Adrenal gland (tissue), 19 donors: ENCODE measurements at places on chromosomes 7 and 10. TPM values are rescaled to one million over a fixed set of nuclear protein-coding genes. Genes with fewer than 3 reads are reported as not detected.

The NKX2-3 gene
- 0.03 TPM for polyA plus RNA-seq

The PRR15 gene
- polyA plus RNA-seq: 0.31 TPM

The AKR1D1 gene
- 0.31 TPM for polyA plus RNA-seq

The RADIL gene
- 5.2 TPM for polyA plus RNA-seq

The SVIL gene
- 6.7 TPM for polyA plus RNA-seq

The SORCS1 gene
- 2.8 TPM for polyA plus RNA-seq

The IL6 gene
- 15.7 TPM for polyA plus RNA-seq

The MSRB2 gene
- polyA plus RNA-seq: 50.0 TPM

- no peak for DNase-seq
- no peak overlapping the region for H3K27ac ChIP-seq
- no peak overlapping the region for H3K4me3 ChIP-seq
These were observed 68.5 kb downstream of the LRRN3 start for GRCh38 chr7:111159426-111159825.

DNA sequence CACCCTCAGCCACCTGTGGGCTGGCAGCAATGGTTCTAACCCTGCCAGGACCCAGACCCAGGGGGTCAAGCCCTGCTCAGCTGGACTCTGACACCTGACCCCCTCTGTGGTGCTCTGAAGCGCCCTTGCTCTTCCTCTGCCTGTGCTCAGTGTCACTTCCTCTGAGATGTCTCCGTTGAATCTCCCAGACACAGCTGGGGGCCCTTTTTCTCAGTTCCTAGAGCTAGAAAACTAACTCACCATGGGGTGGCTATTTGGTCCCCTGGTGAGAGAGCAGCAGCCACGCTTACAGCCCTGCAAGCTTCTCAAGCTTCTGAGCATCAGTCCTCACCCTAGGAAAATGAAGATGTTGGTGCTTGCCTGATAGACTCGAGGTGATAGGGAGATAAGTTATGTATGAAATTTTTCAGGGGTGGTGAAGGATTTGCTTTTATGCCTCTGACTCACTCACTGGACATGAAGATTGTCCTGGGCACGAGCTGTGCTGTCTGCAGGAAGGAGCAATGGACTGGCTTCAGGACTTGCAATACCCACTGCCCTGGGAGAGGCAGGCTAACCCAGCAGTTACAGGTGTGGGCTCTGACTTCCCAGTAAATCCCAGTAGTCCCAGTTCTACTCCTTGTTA, 29.6 kb downstream of the COL13A1 start:
- no peak overlapping the region for H3K27ac ChIP-seq
- H3K27me3 ChIP-seq: no peaks in the 10 kb centered on the region
- no peaks in the 10 kb centered on the region for H3K4me1 ChIP-seq
- H3K4me3 ChIP-seq: no peak overlapping the region
- DNase-seq: no peak

GRCh38 chr10:71647526-71648253, 71.9 kb downstream of the C10orf105 start:
- H3K4me3 ChIP-seq: no peak overlapping the region
- H3K27ac ChIP-seq: no peak overlapping the region
- no peaks in the 10 kb centered on the region for H3K27me3 ChIP-seq
- no peak for DNase-seq
- no peaks in the 10 kb centered on the region for H3K4me1 ChIP-seq

DNA sequence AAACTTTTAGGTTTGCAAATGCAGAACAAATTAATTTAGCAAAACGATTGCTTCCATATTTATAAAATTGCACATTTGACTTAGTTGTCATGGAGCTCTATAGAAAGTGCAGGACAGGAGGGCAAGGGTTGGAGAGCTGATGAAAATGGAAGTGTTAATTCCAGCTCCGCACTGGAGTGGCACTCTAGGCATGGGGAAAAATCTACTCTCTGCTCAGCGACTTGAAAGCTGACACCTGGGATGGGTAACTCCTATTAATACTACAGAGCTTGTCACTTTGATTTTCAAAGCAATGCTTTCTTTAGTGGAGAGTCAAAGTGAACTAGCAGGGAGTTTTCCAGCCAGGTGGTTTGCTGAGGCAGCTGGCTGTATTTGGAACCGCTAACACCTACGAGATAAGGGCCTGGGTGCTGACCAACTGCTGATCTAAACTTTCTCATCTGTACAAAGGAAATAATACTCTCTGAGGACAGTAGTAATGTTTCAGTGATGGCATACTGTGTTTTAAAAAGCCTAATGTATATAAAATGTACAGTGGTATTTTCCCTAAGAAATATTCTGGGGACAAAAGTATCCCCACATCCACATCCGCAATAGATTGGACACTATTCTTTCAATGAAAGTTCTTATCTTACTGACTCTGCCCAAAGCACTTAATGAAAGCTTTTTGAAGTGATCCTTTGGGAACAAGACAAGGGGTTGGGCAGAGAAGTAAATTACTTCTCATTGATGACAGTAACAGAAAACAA, 444.3 kb downstream of the GPAM start:
- H3K27ac ChIP-seq: no peak overlapping the region
- no peak for DNase-seq
- H3K4me3 ChIP-seq: no peak overlapping the region
- no peaks in the 10 kb centered on the region for H3K4me1 ChIP-seq

DNA sequence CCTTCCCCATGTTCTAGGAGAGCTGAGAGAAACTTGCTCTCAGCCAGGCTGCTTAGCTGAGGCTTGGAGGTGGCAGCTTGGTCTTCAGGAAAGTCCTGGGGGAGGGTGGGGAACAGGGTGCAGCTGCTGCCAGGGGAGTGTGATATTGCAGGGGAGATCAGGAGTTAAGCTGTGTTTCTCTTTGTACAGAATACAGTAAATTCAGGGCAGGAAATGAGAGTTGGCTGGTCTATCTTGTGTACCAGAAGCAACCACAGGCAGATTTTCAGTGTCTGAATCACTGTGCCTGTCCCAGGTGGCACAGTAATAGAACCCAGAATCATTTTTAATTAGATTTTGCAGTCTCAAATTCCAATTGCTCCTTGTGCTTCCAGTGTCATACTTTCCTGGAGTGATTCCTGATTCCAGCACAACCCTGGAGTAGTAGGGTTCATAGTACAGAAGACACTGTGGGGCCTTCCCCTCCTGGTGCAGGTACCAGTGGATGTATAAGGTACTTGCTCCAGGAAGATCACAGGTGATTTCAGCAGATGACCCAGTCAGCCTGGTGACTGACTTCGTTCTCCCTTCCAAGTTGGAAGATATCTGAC, 94.0 kb upstream of the TARP start:
- no peak overlapping the region for H3K27ac ChIP-seq
- DNase-seq: no peak
- no peaks in the 10 kb centered on the region for H3K4me1 ChIP-seq
- H3K4me3 ChIP-seq: no peak overlapping the region

GRCh38 chr7:1953199-1954190, 279.2 kb downstream of the MAD1L1 start:
- no peaks in the 10 kb centered on the region for H3K4me1 ChIP-seq
- H3K36me3 ChIP-seq: no peaks in the 10 kb centered on the region
- no peak for DNase-seq
- no peak overlapping the region for H3K27ac ChIP-seq

GRCh38 chr10:82821043-82821442, 946.0 kb downstream of the NRG3 start:
- no peak for DNase-seq
- H3K4me3 ChIP-seq: no peak overlapping the region
- H3K4me1 ChIP-seq: no peaks in the 10 kb centered on the region
- H3K36me3 ChIP-seq: no peaks in the 10 kb centered on the region

DNA sequence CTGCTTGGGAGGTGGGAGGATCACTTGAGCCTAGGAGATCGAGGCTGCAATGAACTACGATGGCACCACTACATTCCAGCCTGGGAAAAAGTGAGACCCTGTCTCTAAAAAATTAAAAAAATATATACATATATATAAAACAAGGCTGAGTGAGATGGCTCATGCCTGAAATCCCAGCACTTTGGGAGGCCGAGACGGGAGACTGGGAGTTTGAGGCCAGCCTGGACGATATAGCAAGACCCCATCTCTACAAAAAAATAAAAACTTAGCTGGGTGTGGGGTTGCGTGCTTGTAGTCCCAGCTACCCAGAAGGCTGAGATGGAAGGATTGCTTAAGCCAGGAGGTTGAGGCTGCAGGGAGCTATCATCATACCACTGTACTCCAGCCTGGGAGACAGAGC, 87.6 kb downstream of the CARD11 start:
- H3K36me3 ChIP-seq: no peaks in the 10 kb centered on the region
- no peaks in the 10 kb centered on the region for H3K27me3 ChIP-seq
- H3K4me1 ChIP-seq: peaks cover 6% of the 10 kb centered on the region
- no peak overlapping the region for H3K27ac ChIP-seq

DNA sequence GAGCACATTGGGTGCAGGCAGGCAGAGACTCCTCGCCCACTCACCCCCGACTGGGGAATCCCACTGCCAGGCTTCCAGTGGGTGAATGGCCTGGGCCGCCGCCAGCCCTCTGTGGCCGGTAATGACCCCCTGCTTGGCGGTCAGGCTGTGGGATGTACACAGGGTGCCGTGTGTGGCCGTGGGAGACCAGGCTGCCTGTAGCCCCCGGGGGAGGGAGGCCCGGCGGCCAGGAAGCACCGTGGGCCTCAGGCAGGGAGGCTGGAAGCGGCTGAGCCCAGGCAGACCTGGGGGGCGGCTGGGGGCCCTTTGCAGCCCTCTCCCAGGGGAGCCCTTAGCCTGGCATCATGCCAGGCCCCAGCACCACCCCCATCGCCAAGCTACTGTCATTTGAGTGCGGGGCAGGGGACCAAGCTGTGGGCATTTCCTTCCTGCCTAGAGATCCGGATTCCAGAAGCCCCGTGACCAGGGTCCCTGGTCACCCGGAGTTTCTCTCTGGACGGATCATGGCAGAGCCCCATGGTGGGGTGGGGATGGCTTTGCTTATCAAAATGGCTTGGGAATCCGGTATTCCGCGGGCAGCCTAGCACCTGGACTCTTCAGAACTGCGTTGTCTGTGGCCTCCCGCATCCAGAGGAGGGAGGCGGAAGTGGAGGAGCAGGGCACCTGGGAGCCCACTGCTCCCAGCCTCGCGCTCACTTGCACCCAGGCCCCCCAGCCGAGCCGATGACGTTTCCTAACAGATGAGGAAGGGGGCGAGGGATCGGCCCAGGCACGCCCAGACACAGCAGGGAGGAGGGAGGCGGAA, 1.1 kb downstream of the TTYH3 start:
- H3K27ac ChIP-seq: peak overlapping the region; percentile 97
- H3K27me3 ChIP-seq: no peaks in the 10 kb centered on the region
- H3K36me3 ChIP-seq: no peaks in the 10 kb centered on the region
- H3K4me1 ChIP-seq: peaks cover 47% of the 10 kb centered on the region
- peak; percentile 78 for DNase-seq

DNA sequence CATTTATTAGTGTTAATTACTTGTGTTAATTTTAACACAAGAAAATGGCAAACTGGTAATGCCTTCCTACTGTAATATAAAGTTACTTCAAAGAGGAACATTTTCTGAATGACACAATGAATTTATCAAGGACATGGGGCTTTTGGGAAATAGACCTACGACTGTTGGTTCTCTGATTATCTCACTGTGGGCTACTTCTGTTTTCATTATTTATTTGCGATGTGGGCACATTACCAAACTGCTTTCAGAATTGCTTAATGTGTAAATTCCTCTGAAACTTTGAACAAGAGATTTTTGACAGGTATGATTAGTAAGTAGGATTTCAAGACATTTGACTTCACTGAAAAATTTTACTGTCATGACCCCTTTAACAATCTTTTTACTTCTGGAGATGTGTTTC, 535.6 kb downstream of the CNTNAP2 start:
- no peaks in the 10 kb centered on the region for H3K27me3 ChIP-seq
- H3K36me3 ChIP-seq: no peaks in the 10 kb centered on the region
- DNase-seq: no peak
- H3K27ac ChIP-seq: no peak overlapping the region
- H3K4me3 ChIP-seq: no peak overlapping the region
- no peaks in the 10 kb centered on the region for H3K4me1 ChIP-seq

DNA sequence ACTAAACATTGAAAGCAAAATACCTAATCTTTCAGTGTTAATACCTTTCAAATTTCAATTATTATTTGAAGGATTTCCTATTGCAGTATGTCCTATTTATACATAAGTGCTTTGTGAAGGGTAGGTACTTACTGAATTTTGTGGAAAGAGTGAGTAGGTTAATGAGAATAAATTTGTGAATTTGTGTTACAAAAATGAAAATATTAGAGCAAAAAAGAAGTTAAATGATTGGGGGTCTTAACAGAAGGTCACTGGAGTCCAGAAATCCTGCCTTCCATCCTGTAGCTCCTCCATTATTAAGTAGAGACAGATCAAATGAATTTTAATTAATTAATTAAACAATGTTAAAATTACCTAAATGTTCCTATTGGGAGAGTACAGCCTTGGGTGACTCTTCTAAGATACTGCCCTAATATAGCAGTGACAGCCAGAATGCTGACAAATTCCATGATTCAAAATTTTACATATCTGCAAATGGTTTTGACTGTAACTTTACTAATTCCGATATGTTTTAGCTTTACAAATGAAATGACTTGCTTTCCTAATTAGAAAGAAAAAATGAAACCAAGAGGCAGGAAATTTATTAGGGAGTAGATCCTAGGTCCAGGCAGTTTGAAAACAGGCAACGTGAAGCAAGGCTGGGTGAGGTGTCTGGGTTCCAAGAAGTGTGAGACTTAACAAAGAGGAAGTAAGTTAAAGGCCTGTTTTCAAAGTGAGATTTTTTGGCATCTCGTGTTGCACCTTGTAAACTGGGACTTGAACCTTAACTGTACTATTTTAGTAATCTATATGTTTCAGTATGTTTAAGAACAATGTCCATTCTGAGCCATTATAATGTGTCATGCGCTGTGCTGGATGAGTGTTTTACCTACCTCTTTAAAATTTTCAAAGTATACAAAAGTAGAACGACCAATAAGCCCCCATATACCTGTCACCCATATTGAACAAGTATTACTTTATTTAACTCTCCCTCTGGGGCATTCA, 1.5 kb downstream of the PIK3CG start:
- H3K27me3 ChIP-seq: no peaks in the 10 kb centered on the region
- no peak for DNase-seq
- H3K36me3 ChIP-seq: no peaks in the 10 kb centered on the region

GRCh38 chr7:20450536-20450935, 119.8 kb downstream of the ITGB8 start:
- no peak overlapping the region for H3K4me3 ChIP-seq
- H3K36me3 ChIP-seq: no peaks in the 10 kb centered on the region
- no peak for DNase-seq
- no peak overlapping the region for H3K27ac ChIP-seq

- H3K4me3 ChIP-seq: no peak overlapping the region
- no peak for DNase-seq
- H3K27ac ChIP-seq: no peak overlapping the region
These were observed 59.3 kb downstream of the ANKMY2 start for GRCh38 chr7:16586081-16586874.

GRCh38 chr10:116490028-116490662, 55.6 kb upstream of the PNLIP start:
- no peak for DNase-seq
- H3K27ac ChIP-seq: no peak overlapping the region
- no peaks in the 10 kb centered on the region for H3K36me3 ChIP-seq

GRCh38 chr7:95303013-95303905, 21.1 kb downstream of the PON1 start:
- H3K27ac ChIP-seq: no peak overlapping the region
- no peaks in the 10 kb centered on the region for H3K36me3 ChIP-seq
- no peak for DNase-seq
